ENCODE measurements at places on chromosomes 5 and 9. TPM values are rescaled to one million over a fixed set of nuclear protein-coding genes. Genes with fewer than 3 reads are reported as not detected.

Gene WHRN
- 0.25 TPM for total RNA-seq

Gene C9orf43
- 0.44 TPM for total RNA-seq

Gene ITGA2
- total RNA-seq = 113 TPM

Gene PKD2L2
- total RNA-seq = not detected

Gene LHX3
- not detected for total RNA-seq

Gene PCDHA8
- not detected for total RNA-seq

Gene IL13
- total RNA-seq = not detected

Gene GABRA1
- total RNA-seq = under 0.01 TPM

Gene C5orf34
- 3.4 TPM for total RNA-seq

Gene MZB1
- total RNA-seq = 0.13 TPM

Gene B4GALT1
- 23.6 TPM for total RNA-seq

Gene BTNL9
- total RNA-seq = not detected

Gene GBGT1
- 3.8 TPM for total RNA-seq

Gene OMD
- total RNA-seq = 1.1 TPM

Gene ZNF462
- total RNA-seq = 5.2 TPM

Gene NTNG2
- 1.6 TPM for total RNA-seq

Gene IARS1
- 335 TPM for total RNA-seq

Gene ADAMTS2
- 36.5 TPM for total RNA-seq

Gene IGFBPL1
- not detected for total RNA-seq

Gene GRIA1
- 6.0 TPM for total RNA-seq

Gene MRRF
- total RNA-seq = 34.5 TPM

Gene PPP2R2B
- total RNA-seq = 0.79 TPM

Gene SURF1
- 36.2 TPM for total RNA-seq

Gene NRG2
- total RNA-seq = 2.8 TPM

Gene PCDHB14
- total RNA-seq = 1.1 TPM

Gene PLPP1
- total RNA-seq = 79.5 TPM

Gene ANKRD34B
- total RNA-seq = not detected

Gene CDO1
- 7.4 TPM for total RNA-seq

Gene LPAR1
- total RNA-seq = 39.8 TPM

Gene BAAT
- not detected for total RNA-seq

Gene FAXDC2
- 13.6 TPM for total RNA-seq

Gene TMEM174
- not detected for total RNA-seq

Gene C9orf50
- 0.13 TPM for total RNA-seq

Gene SPOCK1
- total RNA-seq = 50.3 TPM

Gene PCDHB5
- total RNA-seq = 1.8 TPM

Gene TLE4
- total RNA-seq = 7.4 TPM

Gene INSL4
- total RNA-seq = under 0.01 TPM

Gene ROPN1L
- 0.31 TPM for total RNA-seq

Gene LCN12
- total RNA-seq = 0.37 TPM

Gene YIPF5
- 93.4 TPM for total RNA-seq

Gene SV2C
- total RNA-seq = under 0.01 TPM

Gene RMRP
- total RNA-seq = 33,640 TPM

Gene ABO
- total RNA-seq = not detected

Gene SHOC1
- total RNA-seq = not detected

Gene GNA14
- 4.4 TPM for total RNA-seq

Gene CEL
- 0.19 TPM for total RNA-seq

Gene C5orf63
- 2.0 TPM for total RNA-seq

Gene GDNF
- total RNA-seq = not detected

Gene PCDHGA9
- total RNA-seq = 5.7 TPM

Gene INSL6
- not detected for total RNA-seq

Gene CFAP157
- 0.06 TPM for total RNA-seq

Gene HRH2
- total RNA-seq = 0.93 TPM

Gene WNT8A
- not detected for total RNA-seq

Gene DMRT3
- not detected for total RNA-seq

Gene TNFSF15
- total RNA-seq = 0.19 TPM

Gene SLC45A2
- 0.19 TPM for total RNA-seq
